ENCODE measurements at places on chromosomes 1 and 21. TPM values are rescaled to one million over a fixed set of nuclear protein-coding genes. Genes with fewer than 3 reads are reported as not detected.

GRCh38 chr1:211479624-211480023, 12.3 kb downstream of the RD3 start:
- DNase-seq = no peak

DNA sequence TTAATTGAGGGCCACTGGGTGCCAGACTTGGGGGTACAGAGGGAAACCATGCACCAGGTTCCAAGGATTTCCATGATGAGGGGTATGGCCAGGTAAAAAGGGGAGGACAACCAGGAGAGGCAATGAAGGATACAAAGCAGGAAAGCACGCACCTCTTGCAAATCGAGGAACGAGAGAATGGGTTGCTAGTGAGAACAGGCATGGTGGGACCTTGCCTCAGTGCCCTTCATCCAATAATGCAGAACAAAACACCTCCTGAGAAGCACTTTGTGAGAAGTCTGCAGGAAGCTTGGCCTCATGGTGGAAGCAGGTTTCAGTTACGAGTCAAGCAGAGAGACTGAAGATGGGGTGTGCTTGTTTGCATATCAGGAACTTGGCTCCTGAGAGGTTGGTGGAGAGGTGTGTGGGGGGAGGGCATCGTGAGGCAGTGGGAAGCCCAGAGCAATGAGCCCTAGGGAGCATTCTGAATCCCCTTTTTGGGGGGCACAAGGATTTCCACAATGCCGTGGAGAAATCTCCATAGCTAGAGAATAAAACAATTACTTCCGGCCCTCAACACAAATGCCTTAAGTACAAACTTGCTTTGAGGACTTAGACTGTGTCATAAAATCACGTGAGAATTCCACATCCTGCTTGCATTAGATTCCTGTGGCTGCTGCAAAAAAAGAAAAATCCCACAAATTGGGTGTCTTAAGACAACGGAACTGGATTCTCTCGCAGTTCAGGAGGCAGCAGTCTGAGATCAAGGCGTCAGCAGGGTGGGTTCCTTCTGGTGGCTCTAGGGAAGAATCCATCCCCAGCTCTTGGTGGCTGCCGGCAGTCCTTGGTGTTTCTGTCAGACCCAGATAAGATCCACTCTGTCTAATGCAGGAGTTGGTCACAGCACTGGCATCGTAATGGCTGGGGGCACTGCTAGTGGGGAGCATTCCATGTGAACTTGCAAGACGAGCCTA, 54.9 kb upstream of the BACE2 start:
- DNase-seq = peak; percentile 88

GRCh38 chr1:243525085-243525487, 269.2 kb downstream of the SDCCAG8 start:
- DNase-seq = peak; percentile 39

DNA sequence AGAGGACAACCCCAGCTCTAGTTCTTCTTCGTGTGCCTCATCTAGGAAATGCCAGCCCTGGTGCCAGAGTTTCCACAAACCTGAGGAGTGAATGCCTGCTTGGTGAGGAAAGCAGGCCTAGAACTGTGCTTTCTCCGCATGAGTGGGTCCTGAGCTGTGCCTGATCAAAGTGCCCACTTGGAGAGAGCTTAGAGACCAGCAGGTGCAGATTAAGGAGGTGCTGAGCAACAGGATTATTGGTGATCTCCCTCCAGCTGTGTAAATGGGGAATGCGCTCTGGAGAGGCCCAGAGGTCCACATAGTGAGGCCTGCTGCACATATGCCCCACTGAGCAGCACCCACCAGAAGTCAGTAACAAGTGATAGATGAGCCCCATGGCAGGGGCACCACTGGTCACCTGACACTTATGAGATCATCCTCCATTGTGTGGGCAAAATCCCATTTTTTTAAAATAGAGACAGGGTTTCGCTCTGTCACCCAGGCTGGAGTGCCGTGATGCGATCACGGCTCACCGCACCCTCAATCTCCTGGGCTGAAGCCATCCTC, 127.2 kb upstream of the ZC3H12A start:
- DNase-seq = no peak

GRCh38 chr1:56452027-56453011, 127.0 kb downstream of the PLPP3 start:
- no peak for DNase-seq

The PLCH2 gene
- total RNA-seq = 0.92 TPM

The GJA5 gene
- 0.29 TPM for total RNA-seq

Measured in kidney epithelial cell (primary cell).